Right atrium auricular region (tissue), 2 donors: ENCODE measurements at places on chromosomes 2 and 18. TPM values are rescaled to one million over a fixed set of nuclear protein-coding genes. Genes with fewer than 3 reads are reported as not detected.

Gene DCC
- total RNA-seq, result not detected

Gene ITPRIPL1
- 1.5 TPM for total RNA-seq

Gene ALPI
- not detected for total RNA-seq

Gene CREB1
- 32.9 TPM for total RNA-seq

Gene CFAP65
- total RNA-seq, result not detected

Gene GCKR
- total RNA-seq, result 1.9 TPM

Gene LYG1
- 0.75 TPM for total RNA-seq

Gene SLC4A3
- 502 TPM for total RNA-seq

- H3K4me1 ChIP-seq, result no peaks in the 10 kb centered on the region
- DNase-seq, result no peak
- H3K4me3 ChIP-seq, result no peak overlapping the region
- H3K27me3 ChIP-seq, result no peaks in the 10 kb centered on the region
- H3K36me3 ChIP-seq, result no peaks in the 10 kb centered on the region
These were observed 139.8 kb downstream of the PIK3C3 start for GRCh38 chr18:42094875-42095274.

DNA sequence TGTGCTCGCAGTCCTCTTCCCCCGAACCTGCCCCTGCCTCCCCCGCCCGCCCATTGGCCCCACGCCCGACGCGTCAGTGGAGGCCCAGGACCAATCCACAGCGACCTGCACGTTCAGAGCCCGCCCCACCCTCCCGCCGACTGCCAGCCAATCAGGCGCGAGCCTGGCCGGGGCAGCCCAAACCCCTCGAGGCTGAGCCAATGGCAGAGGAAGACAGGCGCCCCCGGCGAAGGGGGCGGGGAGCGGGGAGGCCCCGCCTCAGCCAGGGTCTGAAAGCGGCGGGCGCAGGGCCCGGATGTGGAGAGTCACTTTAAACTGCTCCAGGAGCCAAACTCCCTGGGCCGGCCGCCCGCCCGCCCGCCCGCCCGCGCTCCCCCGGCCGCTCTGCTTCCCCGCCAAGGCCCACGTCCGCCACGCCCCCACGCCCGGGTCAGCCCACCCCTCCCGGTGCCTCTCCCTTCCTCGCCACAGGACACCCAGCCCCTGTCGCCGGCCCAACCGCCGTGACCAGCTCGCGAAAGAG is 520 bp downstream of the SAP130 start:
- H3K4me3 ChIP-seq, result peak overlapping the region; percentile 98
- peak overlapping the region; percentile 98 for H3K27ac ChIP-seq
- H3K36me3 ChIP-seq, result no peaks in the 10 kb centered on the region
- H3K27me3 ChIP-seq, result no peaks in the 10 kb centered on the region

DNA sequence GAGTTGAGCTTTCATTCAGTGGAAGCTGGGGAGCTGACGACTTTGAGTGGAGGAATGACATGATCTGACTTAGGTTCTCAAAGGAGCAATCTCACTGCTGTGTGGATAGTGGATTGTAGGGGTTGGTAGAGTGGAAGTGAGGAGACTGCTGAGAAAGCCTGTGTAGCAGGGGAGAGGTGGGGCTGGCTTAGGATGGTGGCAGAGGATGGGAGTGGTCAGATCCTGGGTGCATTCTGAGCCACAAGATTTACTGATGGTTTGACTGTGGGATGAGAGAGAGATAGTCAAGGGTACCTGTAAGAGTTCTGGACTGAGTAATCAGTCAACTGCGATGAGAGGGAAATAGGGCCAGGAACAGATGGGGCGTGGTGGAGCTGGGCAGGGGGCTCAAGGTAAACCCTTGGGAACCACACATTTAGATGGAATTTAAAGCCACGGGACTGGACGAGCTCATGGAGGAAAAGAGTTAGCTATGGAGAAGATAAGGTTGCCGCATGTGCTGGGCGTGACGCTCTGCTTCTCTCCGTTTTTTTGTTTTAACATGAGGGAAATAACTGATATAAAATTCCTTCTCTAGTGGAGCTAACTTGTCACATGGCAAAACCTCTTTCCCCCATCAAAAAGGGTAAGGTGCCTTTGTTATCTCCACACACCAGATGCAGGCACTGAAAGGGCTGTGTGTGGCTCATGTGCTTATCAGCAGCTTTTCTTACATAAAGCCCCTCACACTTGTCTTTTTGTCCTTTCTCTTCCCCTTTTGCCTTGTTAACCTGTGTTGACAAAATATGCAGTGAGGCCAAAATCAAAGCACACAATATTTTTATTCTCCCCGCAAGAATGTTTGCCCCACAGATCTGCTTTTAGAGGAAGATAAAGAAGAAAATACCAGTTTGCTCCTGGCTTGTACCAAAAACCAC is 379.8 kb downstream of the TSN start:
- H3K27me3 ChIP-seq, result no peaks in the 10 kb centered on the region
- no peak for DNase-seq
- H3K27ac ChIP-seq, result no peak overlapping the region
- H3K36me3 ChIP-seq, result no peaks in the 10 kb centered on the region
- H3K4me3 ChIP-seq, result no peak overlapping the region
- H3K4me1 ChIP-seq, result no peaks in the 10 kb centered on the region

DNA sequence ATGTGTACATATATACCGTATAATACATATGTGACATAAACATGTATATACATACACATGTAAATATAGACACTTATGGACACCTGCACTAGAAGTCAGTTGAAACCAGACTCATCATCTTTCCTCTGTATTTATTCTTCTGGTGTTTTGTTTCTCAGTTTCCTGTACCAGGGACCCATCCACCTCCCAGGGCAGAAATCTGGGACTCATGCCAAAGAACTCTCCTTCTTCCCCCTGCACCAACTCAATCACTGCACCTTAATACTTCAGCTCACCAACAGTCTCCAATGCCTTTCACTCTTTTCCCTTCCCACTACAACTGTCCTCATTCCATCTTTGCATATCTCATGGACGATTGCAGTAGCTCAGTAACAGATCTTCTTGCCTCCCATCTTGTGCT is 428.0 kb downstream of the FBXO15 start:
- no peak overlapping the region for H3K27ac ChIP-seq
- no peak overlapping the region for H3K4me3 ChIP-seq
- no peak for DNase-seq
- no peaks in the 10 kb centered on the region for H3K27me3 ChIP-seq
- peaks cover 3% of the 10 kb centered on the region for H3K4me1 ChIP-seq
- H3K36me3 ChIP-seq, result no peaks in the 10 kb centered on the region

DNA sequence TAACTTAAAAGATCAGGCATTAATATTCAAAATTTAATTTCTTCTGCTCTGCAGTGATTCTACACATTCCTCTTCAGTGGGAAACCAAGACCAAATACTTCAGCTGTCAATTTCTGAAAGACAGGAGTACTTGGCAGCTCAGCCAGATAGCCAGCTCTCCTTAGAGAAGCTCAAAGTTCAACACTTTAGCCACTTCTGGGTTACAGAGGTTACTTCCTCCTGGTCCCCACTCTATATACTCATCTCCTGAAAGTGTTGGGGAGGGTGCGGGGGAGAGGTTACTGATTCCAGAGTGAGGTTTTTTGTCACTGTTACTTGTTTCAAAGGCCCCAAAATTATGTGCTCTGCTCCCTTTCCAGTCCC is 4.1 kb downstream of the CYTIP start:
- H3K4me1 ChIP-seq, result peaks cover 28% of the 10 kb centered on the region
- H3K27me3 ChIP-seq, result no peaks in the 10 kb centered on the region
- no peaks in the 10 kb centered on the region for H3K36me3 ChIP-seq
- no peak for DNase-seq

GRCh38 chr2:9897846-9898245 is 53.6 kb upstream of the GRHL1 start:
- no peak overlapping the region for H3K4me3 ChIP-seq
- no peak overlapping the region for H3K27ac ChIP-seq
- H3K27me3 ChIP-seq, result no peaks in the 10 kb centered on the region
- H3K36me3 ChIP-seq, result no peaks in the 10 kb centered on the region
- DNase-seq, result no peak
- H3K4me1 ChIP-seq, result peaks cover 17% of the 10 kb centered on the region

DNA sequence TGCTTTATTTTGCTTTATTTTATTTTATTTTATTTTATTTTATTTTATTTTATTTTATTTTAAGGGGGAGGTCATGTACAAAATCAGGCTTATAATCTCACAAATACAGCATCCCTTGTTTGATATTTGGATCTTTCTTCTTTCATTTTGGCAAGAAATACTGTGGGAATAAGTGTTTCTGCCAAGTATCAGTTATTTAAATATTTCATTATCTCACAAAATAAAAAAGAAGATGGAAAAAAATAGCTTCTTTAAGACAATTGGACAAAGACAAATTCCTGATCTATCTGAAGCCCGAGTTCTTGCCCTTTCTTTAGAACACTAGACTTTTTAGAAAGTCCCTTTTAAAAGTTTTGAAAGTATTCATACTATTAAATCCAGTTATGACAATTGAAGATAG is 560.5 kb upstream of the ZEB2 start:
- H3K4me1 ChIP-seq, result no peaks in the 10 kb centered on the region
- no peak overlapping the region for H3K27ac ChIP-seq
- no peak overlapping the region for H3K4me3 ChIP-seq

DNA sequence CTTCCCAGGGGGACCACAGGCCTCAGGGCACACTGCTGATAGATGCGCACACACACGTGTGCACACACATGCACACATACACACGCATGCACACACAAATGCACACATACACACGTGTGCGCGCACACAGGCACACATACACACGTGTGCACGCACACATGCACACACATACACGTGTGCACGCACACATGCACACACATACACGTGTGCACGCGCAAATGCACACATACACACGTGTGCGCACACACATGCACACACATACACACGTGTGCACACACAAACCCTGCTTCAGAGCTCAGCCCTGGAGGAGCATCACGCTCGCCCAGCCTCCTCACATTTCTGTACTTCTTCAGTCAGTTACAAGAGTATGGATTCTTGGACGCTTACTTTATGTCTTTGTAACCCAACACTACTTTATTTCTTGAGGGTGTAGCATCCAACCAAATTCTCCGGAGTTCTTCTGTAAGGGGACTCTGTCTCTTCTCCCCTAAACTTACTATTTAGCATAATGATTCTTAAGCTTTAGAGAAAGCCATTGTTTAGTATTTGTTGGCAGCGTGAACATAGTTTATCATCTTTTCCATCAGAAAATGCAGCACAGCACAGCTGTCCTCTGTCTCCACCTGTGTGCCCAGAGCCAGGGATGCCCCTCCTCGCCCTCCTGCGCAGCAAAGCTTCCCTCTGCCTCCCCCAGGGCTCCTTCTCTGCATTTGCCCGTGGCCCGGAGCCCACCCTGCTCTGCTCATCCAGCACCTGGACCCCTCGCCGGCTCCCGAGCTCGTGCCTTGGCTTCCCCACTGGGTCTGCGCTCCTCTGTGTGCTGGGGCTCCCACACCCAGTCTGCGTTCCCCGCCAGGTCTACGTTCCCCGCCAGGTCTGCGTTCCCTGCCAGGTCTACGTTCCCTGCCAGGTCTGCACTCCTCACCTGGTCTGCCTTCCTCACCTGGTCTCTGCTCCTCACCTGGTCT is 74.4 kb upstream of the CTDP1 start:
- H3K27me3 ChIP-seq, result no peaks in the 10 kb centered on the region
- DNase-seq, result no peak
- no peaks in the 10 kb centered on the region for H3K4me1 ChIP-seq

DNA sequence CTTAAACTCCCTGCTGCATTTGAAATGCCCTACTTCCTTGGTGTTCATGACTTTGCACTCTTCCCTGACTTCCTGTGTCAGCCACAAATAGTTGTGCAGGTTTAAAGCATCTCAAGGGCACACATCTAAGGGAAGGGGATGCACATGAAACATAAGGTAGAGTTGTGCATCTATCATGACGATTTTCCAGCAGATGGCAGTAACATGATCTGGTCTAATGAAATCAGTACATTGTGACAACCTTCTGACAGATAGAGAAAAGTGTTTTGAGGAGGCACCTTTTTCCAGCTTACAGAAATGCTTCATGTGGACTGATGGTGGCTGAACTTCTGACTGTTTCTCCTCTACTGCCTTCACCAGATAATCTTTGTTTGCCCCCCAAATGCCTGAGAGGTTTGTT is 238.9 kb downstream of the XIRP2 start:
- H3K27me3 ChIP-seq, result no peaks in the 10 kb centered on the region
- no peak overlapping the region for H3K4me3 ChIP-seq
- no peak overlapping the region for H3K27ac ChIP-seq
- no peaks in the 10 kb centered on the region for H3K4me1 ChIP-seq
- H3K36me3 ChIP-seq, result no peaks in the 10 kb centered on the region
- no peak for DNase-seq

DNA sequence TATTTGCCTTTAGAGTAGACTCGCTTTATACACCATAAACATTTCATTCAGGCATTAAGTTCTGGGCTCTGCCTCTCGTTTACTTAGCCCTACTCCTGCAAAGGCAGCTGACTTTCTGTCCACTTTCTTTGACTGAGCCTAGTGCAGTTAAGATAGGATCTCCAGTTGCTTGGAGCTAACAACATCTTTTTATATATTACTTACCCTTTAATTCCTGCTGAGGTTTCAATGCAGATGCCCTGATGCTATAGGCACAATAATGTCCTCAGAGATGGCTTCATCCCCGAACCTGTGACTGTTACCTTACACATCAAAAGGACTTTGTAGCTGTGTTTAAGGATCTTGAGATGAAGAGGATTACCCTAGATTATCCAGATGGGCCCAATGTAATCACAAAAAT is 505.8 kb upstream of the TNP1 start:
- no peak overlapping the region for H3K27ac ChIP-seq
- H3K4me3 ChIP-seq, result no peak overlapping the region
- DNase-seq, result no peak
- H3K27me3 ChIP-seq, result no peaks in the 10 kb centered on the region
- H3K4me1 ChIP-seq, result peaks cover 20% of the 10 kb centered on the region
- H3K36me3 ChIP-seq, result no peaks in the 10 kb centered on the region

- DNase-seq, result no peak
- H3K36me3 ChIP-seq, result no peaks in the 10 kb centered on the region
- no peaks in the 10 kb centered on the region for H3K4me1 ChIP-seq
- H3K27ac ChIP-seq, result peak overlapping the region; percentile 41
- H3K4me3 ChIP-seq, result no peak overlapping the region
These were observed 23.5 kb upstream of the C1GALT1C1L start for GRCh38 chr2:43699761-43700160.

GRCh38 chr18:44893045-44893706 is 212.5 kb downstream of the SETBP1 start:
- DNase-seq, result no peak
- H3K27me3 ChIP-seq, result no peaks in the 10 kb centered on the region
- no peak overlapping the region for H3K4me3 ChIP-seq
- no peaks in the 10 kb centered on the region for H3K4me1 ChIP-seq
- H3K36me3 ChIP-seq, result no peaks in the 10 kb centered on the region

DNA sequence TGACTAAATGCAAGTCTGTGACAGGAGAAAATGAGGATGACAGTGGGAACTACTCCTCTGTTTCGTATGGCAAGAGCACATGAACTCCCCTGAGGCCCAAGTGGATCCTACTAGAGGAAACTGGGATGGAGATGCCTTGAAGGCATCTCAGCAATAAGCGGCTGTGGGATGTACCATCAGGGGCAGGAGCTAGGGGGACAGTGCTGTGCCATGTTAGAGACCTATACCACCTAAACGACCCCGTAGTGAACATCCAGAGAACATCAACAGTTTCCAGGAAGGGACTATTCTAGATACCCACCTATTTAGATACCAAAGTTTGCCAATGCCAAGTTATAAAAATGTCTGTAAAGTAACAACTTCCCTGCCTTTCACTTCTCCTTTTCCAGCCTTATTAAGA is 860.8 kb upstream of the ACVR2A start:
- H3K4me1 ChIP-seq, result no peaks in the 10 kb centered on the region
- DNase-seq, result no peak
- no peaks in the 10 kb centered on the region for H3K27me3 ChIP-seq
- no peak overlapping the region for H3K27ac ChIP-seq

- DNase-seq, result no peak
- no peaks in the 10 kb centered on the region for H3K36me3 ChIP-seq
- no peaks in the 10 kb centered on the region for H3K4me1 ChIP-seq
These were observed 20.8 kb upstream of the PDK1 start for GRCh38 chr2:172535119-172535518.
